ENCODE measurements at places on chromosomes 1 and 21. TPM values are rescaled to one million over a fixed set of nuclear protein-coding genes. Genes with fewer than 3 reads are reported as not detected.

GRCh38 chr1:167820684-167821355, 93.1 kb downstream of the ADCY10 start:
- peak; percentile 55 for DNase-seq

- no peak for DNase-seq
Observed at GRCh38 chr1:201742955-201743805, 85.8 kb upstream of the IPO9 start.

- no peak for DNase-seq
Observed at GRCh38 chr1:48292706-48293105, 70.2 kb downstream of the SLC5A9 start.

DNA sequence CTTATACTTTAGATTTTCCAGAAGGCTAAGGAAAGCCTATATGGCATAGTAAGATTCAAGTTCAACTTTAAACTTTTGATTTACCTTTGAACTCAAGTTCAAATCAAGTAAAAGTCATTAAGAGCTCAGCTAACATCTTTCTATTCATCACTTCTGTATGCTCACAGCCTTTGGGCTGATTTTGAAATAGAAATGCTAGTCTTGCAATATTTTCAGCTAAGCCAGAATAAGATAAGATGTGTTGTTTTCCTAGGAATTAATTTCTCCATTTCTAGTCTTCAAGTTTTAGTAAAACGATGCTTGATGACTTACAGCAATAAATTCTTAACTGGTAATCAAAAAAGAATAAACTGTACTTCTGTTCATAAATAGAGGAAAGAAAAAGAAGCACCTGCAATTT, 35.6 kb downstream of the ATP1B1 start:
- no peak for DNase-seq

The MCOLN2 gene
- total RNA-seq = 0.64 TPM

DNA sequence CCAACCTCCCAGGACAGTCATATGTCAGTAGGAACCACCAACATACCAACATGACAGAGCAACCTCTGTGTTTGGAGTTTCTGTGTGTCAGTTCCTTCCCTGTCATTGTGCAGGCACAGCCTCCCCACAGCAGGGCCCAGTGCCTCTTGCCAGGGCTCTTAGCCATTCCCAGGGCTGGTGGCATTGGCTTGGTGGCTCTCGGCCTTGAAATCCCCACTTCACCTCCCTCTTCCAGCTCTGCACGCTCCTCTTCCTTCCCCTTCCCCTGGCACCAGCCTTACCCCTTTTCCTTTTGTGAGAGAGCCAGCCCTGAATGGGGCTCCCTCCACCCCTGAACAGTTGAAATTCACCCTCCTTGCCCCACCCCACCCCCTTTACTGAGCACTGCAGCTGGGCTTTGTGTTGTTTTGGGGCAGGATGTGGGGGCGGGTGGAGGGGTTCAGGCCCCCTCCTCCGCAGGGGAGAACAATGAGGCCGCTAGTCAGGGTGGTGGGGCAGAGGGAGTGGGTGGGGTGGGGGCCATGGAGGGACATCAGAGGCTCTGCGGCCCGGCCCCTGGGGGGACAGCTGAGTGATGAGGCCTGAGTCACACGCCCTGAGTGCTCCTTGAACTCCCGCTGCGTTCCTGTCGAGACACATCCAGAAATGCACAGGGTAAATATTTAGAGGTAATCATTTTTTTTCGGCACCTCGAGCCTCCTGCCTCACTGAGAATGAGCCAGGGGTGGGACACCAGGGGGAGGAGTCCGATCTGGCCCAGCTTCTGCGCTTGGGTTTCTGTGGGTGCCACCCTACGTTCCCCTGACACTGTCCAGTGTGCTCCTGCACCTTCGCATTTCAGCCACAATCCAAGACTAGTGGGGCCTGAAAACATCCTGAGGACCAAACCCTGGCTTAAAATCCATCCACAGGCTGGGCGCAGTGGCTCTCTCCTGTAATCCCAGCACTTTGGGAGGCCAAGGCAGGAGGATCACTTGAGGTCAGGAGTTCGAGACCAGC, 28.6 kb downstream of the LGR6 start:
- DNase-seq = peak; percentile 88

GRCh38 chr1:110726755-110727154, 52.0 kb upstream of the KCNA3 start:
- no peak for DNase-seq

DNA sequence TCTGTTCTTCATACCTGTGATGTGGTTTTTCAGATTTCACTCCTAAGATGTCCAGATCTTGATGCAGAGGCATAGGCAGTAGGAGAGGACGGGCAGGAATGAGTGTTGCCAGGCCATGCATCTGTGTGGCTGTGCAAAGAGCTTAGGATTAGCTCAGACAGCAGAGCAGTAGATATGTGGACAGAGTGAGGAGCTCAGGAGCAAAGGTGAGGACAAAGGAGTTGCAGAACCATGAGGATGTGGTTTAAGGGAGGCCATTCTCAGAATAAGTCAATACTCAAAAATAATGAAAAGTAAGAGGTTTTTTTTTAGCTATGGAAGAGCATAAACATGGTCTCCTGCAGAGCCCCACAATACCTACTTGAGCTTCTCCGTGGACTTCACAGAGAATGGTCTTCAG, 158.3 kb downstream of the HHAT start:
- DNase-seq = no peak

- no peak for DNase-seq
Observed at GRCh38 chr21:25911730-25912401, 177.1 kb downstream of the GABPA start.

The VAV3 gene
- 10.5 TPM for total RNA-seq

The COL24A1 gene
- total RNA-seq = under 0.01 TPM

- peak; percentile 83 for DNase-seq
Observed at GRCh38 chr21:31559368-31560119, 99.9 kb upstream of the SOD1 start.

The SLFNL1 gene
- total RNA-seq = under 0.01 TPM

GRCh38 chr1:9275161-9275560, 17.5 kb upstream of the SPSB1 start:
- no peak for DNase-seq

DNA sequence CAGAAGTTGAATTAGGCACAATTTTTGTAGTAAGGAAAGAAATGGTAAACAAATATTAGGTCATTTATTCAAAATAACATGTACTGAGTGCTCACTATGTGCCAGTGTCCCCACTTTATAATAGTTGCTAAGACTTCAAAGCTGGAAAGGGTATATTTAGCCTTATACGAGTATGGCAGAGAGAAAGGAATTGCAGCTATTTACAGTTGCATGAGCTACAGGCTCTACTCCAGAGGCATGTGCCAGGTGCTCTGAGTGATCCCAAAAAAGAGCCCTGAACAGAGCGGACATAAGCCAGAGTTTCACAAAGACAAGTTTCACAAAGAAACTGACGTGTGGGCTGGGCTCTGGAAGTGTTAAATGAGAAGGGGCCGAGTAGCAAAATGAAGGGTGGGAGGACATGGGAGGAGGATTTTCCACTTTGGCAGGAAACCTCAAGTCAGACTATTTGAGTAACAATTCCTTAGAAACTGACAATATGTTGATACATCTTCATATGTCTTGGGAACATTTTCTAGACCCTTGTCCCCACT, 40.9 kb downstream of the FASLG start:
- DNase-seq = no peak

DNA sequence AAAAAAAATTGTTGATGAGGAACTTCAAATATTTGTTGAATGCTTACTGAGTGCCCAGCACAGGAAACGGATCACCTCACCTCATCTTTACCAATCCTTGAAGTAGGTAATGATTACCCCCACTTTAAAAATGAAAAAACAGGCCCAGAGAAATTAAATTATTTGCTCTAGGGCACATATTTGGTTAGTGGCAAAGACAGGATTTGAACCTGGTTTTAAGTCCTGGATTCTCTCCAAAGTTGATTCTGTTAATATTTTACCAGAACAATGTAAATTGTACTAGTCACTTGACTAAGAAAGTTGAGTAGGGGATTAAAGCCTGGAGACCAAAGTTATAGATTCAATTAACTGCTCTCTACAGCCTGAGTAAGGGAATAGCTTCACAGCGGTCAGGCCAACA, 97.9 kb downstream of the GIPC2 start:
- DNase-seq = no peak

The NPR1 gene
- total RNA-seq = under 0.01 TPM

- no peak for DNase-seq
Observed at GRCh38 chr1:40986956-40987355, 7.5 kb downstream of the CTPS1 start.

The CR1L gene
- not detected for total RNA-seq

The PIGV gene
- 14.2 TPM for total RNA-seq

GRCh38 chr1:6922096-6922931, 137.1 kb downstream of the CAMTA1 start:
- DNase-seq = peak; percentile 54

DNA sequence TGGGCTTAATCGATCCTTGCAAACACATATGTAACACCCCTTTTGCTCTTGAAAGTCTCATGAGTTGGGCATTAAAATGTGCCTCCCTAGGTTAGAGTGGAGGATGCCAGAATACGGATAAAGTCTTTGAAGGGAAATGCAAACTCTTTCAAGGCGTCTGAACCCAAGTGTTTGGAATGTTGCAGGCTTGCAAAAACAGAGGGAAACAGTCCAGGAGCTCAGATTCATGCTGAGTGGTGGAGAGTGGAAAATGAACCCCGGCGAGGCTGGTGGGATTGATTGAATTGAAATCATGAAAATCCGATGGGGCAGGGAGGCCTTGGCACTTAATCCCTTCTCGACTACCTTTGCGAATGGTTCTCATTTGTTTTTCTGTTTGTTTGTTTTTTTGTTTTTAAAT, 175.5 kb downstream of the PGBD5 start:
- DNase-seq = no peak

The CELF3 gene
- not detected for total RNA-seq

- DNase-seq = peak; percentile 86
Observed at GRCh38 chr1:68174738-68175113, 57.6 kb downstream of the WLS start.
